ENCODE measurements at places on chromosomes 7 and 10.

DNA sequence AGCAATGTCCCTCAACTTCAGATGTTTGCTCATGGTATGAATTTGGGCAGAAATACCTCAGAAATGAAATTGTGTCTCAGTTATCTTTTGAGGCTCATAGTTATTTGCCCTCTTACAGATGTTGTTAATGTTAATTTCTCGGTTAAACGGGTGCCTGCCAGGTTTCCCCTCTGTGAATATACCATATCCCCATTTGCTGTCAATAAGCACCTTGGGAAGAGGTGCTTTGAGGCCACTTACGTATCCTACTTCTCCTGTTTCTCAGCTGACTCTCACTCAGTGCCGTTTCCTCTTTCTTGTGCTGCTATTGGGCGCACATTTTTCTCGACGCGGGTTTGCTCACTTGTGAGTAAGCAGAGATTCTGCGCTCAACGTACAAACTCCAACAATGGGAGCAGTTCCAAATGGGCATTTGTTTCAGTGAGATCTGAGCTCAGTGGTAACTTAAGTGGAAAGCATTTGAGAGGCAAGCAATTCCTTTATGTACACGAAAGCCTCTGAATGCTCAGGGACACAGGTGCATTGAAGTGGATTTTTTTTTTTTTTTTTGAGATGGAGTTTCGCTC is 34.8 kb upstream of the JAKMIP3 start:
- DNase-seq = no peak

GRCh38 chr10:16891375-16892313 is 74.4 kb upstream of the RSU1 start:
- DNase-seq = no peak

GRCh38 chr7:151086802-151087244 is 548 bp downstream of the AGAP3 start:
- no peak for DNase-seq

GRCh38 chr10:19111501-19112267 is 63.1 kb downstream of the MALRD1 start:
- DNase-seq = no peak

GRCh38 chr7:153496257-153496656 is 555.9 kb upstream of the DPP6 start:
- no peak for DNase-seq

- no peak for DNase-seq
Observed at GRCh38 chr7:106864298-106865081, 592 bp upstream of the PIK3CG start.

- no peak for DNase-seq
Observed at GRCh38 chr7:15305002-15305600, 256.7 kb downstream of the AGMO start.

- DNase-seq = no peak
Observed at GRCh38 chr10:29862923-29863614, 196.3 kb downstream of the JCAD start.

DNA sequence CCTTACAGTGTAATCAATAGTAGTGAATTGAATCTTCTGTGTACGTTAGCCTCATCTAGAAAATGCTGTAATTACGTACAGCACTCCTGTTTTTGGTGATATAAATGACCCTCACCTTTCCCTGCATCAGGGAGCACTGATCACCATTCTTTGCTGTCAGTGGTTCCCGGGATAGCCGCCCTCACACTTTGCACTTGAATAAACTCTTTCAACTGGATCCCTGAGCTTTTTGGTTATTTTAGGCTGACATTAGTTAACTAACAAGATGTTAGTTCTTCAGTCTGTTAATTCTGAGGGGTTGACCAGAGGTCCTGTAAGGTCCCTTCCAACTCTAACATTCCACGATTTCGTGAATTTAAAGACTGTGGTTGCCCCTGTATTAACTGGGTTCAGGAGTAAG is 23.4 kb upstream of the ZC3HAV1 start:
- DNase-seq = no peak

GRCh38 chr7:16369855-16370254 is 51.5 kb downstream of the CRPPA start:
- DNase-seq = no peak

DNA sequence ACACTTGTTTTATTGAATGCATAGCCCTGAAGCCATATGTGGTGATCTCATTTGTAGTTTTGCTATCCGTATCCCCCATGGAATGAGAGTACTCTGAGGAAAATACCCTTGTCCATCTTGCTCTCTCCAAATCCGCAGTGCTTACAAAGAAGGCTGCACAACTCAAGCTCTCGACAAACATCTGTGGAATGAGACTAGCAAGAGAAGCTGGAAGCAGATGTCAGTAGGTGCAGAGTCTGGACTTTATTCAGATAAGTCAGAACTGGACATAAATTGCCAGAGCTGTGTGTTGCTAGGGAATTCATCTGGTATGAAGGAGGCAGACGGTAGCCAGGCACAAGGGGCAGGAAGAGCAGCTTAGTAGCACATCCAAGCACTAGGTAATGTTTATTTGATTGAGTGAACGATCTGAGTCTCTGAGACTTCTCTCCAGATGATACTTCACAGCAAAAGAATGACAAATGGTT is 1046.2 kb downstream of the XPNPEP1 start:
- DNase-seq = no peak

- no peak for DNase-seq
Observed at GRCh38 chr7:14748461-14748860, 154.1 kb downstream of the DGKB start.

GRCh38 chr7:115477193-115477651 is 553.3 kb downstream of the TFEC start:
- DNase-seq = no peak

DNA sequence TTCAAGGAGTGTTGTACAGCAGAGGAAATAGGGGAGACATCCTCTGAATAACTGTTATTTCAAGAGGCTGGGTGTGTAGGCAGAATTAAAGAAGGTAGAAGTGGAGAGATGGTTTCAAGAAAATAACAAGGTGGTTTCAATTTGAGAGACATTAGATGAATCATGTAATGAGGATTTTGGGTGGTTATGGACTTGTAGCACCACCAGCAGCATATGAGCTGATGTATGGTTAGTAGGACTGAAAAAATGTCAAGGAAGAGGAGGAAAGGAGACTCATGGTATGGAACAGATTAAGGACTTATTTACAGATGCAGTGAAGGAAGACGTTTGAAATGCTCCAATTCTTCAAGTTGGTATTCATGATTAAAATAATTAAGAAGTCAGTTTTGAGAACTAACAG is 166.2 kb downstream of the EXOC4 start:
- no peak for DNase-seq

GRCh38 chr10:97200616-97201015 is 14.9 kb upstream of the SLIT1 start:
- no peak for DNase-seq

GRCh38 chr7:108203537-108203936 is 73.4 kb upstream of the LAMB4 start:
- DNase-seq = no peak

DNA sequence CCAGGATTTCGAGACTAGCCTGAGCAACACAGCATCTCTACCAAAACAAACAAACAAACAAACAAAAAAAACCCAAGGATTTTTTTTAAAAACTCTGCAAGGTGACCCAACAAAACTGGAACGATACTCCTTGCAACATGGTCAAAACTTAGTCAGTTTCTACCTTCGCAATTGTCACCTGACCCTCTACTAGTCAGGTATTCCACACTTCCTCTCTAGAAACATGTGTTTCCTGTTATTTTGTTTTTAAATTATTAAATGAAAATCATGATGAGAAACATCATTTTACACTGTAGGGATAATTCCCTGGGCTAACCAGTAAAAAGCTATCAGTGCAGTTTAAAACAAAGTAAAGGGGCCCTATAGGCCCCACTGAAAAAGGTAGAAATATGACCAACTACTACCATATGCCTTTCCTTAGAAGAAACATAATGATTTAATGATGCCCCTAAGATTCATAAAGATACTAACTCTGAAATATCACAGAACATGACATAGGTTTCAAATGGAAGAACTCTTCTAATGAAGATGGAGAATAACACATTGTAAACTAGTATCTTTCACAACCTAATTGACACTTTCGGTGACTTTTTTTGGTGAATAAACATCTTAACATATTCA is 8.7 kb downstream of the BRAF start:
- no peak for DNase-seq

DNA sequence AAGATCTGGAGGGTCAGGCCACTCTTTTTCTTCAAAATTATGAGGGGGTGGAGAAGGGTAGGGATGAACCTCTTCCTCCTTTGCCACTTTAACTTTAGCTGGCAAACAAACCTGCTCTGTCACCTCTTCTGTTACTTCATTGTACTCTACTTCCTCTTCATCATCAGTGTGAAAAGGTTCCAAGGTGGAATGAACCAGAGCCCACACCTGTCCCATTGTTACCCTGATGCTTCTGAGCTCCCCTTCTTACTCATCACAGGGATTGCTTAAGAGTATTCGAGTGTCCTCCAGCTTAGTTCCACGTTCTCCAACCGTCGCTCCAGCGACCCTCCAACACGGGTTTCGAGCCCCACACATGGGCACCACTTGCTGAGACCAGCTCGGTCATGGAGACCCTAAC is 5.2 kb downstream of the MRPS24 start:
- DNase-seq = no peak

- DNase-seq = no peak
Observed at GRCh38 chr10:49448924-49449323, 53.0 kb upstream of the DRGX start.

DNA sequence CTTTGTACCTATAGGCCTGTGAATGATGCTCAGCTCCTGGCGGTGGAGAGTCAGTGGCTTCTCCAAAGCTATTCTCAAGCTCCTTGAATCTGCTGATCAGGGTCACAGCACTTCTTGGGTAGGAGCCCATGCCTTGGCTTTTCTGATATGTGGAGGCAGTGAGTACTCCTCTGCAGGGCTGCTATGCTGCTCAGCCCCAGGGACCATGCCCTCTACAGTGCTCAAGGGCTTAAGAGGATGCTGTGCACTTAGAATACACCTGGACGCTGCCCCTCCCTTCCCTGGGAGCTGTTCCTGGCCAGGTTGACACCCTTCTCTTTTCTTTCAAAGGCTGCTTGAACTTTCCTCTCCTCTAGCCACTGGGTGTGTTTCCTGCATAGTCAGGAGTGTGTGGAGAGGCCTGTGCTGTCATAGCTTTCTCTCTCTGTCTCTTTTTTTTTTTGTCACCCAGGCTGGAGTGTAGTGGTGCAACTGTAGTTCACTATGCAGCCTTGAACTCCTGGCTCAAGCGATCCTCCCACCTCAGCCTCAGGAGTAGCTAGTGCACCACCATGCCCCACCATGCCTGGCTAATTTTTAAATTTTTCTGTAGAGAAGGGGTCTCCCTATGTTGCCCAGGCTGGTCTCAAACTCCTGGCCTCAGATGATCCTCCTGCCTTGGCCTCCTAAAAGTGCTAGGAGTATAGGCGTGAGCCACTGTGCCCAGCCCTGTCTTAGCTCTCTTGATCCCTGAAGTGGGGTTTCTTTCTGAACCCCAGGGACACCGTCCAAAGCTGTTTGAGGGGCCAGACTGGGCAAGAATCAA is 113.9 kb downstream of the KIF20B start:
- DNase-seq = no peak

DNA sequence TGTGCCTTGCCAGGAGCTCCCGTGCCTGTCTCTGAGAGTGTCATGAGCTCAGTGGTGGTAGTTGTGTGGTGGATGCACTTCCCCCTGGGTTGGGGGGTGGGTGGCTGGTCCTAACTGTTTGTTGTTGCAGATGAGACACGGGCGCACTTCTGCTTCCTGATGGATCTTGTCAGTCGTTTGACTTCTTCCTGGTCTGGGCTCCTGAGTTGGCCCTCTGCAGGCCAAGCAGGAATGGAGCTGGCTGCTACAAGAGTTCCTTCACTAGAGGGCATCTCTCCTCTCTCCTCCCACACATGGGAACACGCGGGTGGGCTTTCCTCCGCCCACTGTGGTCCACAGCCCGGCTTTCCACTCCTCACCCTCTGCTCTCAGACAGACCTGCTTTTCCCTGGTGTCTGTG is 82.0 kb downstream of the BMS1 start:
- no peak for DNase-seq

DNA sequence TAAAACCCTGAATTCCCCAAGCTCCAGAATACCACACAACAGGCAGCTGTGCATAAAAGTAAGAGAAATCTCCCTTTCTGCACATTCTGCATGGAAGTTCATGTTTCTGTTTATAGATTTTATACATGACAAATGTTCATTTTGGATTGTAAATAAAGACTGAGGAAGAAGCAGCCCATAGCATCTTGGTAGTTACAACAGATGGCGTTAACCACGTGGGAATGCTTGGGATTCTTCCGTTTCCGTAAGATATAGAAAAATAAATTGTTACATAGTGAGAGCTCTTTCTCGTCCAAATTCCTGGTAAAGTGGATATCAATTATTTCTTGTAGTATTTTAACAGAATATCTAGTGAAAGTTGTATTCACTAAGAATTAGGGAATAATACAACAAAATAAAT is 1016.5 kb downstream of the GRM8 start:
- DNase-seq = no peak

DNA sequence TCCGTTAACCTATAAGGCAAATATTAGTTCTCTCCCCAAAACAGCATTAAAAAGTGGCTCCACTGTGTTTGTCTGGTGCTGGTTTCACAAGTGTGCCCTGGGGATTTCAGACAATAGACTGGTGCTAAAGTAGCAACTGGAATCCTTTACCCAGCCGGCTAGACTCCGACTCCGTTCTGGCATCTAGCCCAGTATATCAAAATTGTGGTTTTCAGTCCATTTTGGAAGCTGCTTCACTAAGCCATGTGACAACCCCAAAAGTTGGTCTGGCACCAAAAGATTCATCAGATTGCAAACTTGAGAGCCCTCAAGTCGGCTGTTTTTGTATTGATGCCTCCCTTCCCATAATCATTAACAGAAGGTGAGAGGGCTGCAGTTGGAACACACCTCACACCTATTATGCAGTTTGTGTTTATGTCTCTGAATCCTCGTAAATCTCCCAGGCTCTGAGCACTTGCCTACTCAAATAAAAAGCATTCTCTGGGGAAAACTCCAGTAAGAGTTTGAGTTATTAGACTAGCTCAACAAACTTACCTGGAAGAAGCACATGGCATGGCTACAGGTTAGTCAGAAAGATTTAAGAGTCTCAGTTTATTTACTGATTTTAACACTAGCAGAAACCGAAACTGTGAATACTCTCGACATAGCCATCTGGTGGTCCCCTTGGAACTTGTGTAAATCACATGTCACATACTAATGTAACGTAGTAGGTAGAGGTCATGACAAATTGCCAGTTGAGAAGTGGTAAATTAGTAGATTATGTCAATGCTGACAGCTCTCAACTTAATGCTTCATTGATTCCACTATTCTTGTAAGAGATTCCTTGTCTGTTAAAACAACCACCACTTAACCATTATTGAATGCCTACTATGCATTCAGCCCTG is 14.8 kb upstream of the WNT16 start:
- DNase-seq = no peak

- DNase-seq = no peak
Observed at GRCh38 chr7:30865821-30866220, 45.8 kb upstream of the AQP1 start.

Data from activated gamma-delta T cell treated with anti-CD3 and anti-CD28 coated beads, Interleukin-2, amount 50 U/mL, for 16 hours (primary cell).